ENCODE measurements at places on chromosomes 5 and 9. TPM values are rescaled to one million over a fixed set of nuclear protein-coding genes. Genes with fewer than 3 reads are reported as not detected.

The IGFBPL1 gene
- total RNA-seq: 2.7 TPM

DNA sequence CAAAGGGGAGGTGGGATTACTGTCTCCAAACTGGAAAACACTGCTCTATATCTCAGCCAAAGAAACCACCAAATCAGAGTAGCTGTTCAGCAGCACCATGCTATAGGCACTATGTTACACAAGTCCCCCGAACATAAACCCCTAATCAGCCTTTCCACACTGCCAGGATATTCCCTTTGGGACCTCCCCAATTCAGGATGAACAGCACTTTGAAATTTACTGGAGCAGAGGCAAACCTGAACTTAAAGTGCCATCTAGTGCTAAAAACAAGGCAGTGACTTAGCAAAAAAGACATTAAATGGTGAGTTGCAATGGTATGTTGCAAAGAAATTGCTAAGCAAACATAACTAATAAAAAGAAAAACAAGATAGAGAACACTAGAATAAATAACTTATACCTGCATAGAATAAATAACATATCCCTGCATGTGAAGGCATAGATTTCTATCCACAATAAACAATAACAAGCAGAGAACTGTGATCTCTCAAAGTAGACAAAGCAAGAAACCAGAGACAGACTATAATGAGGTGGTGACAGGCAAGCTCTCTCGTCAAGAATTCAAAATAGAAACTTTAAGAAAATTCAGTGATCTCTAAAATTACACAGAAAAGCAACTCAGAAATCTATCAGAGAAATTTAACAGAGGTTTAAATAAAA is 584.4 kb upstream of the ACO1 start:
- no peak for DNase-seq

DNA sequence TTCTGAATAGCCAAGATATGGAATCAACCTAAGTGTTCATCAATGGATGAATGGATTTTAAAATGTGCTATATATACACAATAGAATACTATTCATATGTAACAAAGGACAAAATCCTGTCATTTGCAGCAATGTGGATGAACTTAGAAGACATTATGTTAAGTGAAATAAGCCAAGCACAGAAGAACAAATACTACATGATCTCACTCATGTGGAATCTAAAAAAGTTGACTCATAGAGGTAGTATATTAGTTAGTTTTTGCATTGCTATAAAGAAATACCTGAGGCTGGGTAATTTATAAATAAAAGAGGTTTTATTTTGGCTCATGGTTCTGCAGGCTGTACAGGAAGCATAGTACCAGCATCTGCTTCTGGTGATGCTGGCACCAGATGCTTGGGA is 8.1 kb downstream of the CATSPER3 start:
- no peak for DNase-seq

DNA sequence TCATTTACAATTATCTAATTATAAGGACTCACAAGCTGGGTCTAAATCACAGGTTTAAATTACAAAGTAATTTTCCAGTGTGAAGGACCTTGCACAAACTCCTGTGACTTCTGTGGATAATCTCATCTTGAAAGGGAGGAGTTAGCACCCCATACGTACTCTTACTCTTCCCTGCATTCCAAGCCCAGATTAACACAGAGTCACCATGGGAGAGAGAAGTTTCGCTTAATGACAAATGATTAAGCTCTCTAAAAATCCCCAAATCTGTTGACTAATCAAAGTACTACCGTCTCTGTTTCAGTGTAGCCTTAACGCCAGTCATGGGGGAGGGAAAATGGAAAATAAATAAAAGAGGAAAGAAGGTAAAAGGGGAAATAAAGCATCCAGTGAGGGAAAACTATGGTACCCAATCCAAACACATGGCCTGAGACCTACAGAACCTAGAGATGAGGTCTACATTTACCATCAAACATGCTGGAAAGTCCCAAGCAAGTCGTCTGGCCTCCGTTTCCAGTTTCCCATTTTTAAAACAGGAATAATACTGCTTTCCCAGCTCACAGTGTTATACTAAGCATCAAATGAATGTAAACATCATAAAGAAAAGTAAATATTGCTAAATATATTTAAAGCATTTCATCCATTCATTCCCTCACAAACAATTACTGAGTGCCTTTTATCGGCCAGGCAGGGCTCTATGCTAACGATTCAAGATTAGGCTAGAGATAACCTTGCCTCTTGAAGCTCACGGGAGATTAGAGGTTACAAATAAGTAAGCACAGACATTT is 63.2 kb downstream of the PCA3 start:
- DNase-seq: no peak

GRCh38 chr5:160799184-160799583 is 52.8 kb downstream of the ATP10B start:
- DNase-seq: no peak

The STPG3 gene
- not detected for total RNA-seq

The TSSK1B gene
- not detected for total RNA-seq

DNA sequence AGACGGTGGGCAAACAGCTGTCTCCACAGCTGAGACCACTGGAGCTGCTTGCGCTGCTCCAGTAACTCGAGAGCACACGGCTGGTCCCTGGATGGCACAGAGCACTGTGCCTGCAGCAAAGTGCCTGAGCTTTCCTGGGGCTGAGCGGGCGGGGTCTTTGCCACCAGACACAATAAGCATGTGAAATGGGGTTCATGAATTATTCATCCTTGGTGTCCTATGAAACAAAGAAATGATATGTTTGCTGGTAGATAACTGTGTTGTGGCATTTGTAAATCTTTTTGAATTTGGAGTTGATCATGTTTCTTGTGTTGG is 151.7 kb upstream of the MPDZ start:
- no peak for DNase-seq

DNA sequence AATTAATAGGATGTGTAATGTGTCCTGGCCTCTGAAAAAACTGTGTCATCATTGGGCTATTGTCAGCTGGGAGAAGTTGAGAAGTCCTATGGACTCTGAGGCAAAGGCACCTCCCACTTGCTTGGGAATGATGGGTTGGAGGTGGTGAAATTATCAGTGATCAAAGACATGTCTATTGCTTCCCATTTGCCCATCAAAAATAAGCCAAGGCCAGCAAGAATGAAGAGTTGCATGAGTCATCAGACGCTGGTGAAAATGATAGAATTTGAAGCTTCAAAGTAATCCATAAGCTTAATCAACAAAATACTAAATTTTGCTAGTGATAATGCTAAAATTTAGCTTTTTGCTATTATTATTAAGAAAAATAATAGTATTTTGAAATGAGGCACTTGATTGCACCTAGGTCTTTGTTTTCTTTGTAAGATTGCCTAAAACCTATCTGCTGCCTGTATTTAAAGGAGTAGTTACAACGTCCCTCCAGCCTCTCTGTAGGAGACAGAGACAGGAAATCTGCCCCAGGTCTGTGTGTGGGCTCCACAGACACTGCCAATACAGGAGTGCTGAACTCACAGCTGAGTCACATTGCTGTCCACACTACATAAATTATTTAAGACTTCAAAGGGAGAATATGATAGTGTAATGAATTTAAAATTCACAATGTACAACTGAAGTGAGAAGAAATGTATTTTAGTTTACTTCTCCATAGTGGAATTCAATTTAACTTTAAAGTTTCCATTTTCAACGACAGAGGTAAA is 48.4 kb upstream of the APC start:
- no peak for DNase-seq

Data from posterior vena cava (tissue), 2 donors.